ENCODE measurements at places on chromosomes 7 and 10. TPM values are rescaled to one million over a fixed set of nuclear protein-coding genes. Genes with fewer than 3 reads are reported as not detected.

DNA sequence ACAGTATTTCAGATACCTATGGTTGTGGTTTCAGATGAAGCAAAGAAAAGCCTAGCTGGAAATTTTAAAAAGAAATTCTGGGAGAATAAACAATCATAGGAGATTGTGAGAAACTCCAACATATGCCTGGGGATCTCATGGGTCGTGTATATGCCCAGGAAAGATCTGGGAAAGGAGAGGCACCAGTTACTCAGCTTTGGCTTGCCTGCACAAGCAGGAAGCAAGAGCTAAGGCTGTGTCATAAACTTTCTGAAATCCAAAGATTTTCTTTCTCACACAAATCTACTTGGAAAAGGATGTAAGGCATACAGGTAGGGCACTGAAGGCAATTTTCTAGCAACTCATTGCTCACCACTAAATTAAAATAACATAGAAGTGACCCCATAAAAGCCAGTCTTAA is 373.6 kb downstream of the CDC14C start:
- no peak for DNase-seq

DNA sequence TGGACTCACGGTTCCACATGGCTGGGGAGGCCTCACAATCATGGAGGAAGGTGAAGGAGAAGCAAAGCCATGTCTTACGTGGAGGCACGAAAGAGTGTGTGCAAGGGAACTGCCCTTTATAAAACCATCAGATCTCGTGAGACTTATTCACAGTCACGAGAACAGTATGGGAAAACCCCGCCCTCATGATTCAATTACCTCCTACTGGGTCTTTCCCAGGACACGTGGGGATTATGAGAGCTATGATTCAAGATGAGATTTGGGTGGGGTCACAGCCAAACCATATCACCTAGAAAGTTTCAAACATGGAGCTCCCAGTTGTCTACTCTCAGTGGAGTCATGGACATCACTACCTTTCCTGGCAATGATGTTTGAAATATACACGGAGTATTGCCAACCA is 49.6 kb downstream of the CYCS start:
- DNase-seq = no peak

DNA sequence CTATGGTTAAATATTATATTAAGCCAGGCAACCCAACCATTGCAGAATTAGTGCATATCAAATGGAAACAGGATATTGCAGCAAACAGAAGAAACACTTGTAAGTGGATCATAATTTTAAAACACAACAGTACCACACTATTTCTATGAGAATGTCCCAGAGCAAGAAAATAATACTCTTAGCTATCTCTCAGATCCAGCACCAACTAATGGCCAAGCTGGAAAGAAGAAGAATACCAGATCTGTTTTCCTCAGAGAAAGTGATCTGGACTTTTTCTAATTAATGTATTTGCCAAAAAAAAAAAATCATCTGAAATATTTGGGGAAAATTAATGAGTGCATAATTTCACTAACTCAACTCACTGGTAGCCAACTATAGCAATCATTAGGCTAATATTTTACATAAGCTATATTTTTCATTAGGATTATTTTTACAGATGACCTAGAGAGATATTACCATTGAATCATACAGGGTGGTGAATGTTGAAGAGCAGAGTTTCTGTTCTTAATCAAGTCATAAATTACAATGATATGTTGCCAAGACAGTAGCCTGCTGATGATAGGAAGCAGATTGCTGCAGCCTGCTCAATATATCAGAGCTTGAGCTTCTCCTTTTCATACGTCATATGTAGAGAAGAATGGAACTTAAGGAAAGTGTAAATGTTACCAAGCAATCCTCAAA is 995.4 kb upstream of the LRRN3 start:
- no peak for DNase-seq

Gene CRYGN
- not detected for total RNA-seq

Gene VWA2
- not detected for total RNA-seq

Gene MDFIC
- total RNA-seq = 18.6 TPM
